ENCODE measurements at places on chromosomes 12 and 14.

- peak; percentile 47 for DNase-seq
Measured at GRCh38 chr12:28500373-28501024, 310.2 kb downstream of the CCDC91 start.

DNA sequence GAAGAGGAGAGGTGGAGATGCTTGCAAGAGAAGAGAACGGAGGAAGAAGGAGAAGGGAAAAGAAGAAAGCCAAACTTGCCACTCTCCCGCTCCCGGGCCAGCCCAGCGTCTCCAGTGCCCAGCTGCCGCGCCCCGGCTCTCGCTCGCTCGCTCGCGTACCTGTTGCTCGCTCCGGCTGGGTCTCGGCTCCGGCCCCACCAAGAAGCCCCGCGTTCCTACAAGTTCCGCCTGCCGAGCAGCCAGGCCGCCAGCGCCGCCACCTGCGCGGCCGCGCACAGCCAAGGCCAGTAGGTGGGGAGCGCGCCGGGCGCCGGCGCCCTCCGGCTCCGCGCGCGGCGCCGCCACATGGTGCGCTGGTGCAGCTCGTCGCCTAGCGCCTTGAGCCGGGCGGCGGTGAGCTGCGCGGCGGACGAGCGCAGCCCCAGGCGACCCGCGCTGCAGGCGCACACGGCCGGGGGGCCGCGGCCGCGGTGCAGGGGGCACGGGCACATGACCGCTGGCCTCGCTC, 370 bp downstream of the HRK start:
- peak; percentile 56 for DNase-seq

GRCh38 chr12:45615268-45615667, 114.2 kb upstream of the ARID2 start:
- peak; percentile 76 for DNase-seq

DNA sequence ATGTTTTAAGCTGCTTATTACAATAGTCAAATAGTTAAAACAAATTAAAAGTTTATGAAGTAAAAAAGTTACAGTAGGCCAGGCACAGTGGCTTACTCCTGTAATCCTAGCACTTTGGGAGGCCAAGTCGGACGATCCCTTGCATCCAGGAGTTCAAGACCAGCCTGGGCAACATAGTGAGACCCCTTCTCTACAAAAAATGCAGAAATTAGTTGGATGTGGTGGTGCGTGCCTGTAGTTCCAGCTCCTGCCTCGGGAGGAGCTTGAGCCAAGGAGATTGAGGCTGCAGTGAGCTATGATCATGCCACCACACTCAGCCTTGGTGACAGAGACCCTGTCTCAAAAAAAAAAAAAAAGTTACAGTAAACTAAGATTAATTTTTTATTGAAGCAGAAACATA, 142.6 kb downstream of the MIPOL1 start:
- DNase-seq: no peak

DNA sequence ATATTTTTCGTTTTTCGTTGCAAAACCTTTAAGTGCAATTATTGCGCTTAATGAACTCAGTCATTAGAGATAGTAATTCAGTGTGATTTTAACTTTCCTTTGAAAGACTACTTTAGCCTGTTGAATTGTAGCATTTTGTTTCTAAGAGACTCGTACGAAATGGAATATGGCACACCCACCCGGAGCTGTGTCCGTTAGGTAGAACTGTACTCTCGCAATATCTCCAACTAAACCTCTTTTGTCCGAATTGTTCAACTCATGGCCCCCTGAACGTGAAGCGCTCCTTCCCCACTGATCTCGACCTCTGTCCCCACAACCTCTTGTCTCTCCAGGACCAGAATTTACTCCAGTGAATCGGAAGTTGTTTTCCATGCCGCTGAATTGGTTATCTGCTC, 800 bp downstream of the PCNX4 start:
- peak; percentile 49 for DNase-seq

- DNase-seq: peak; percentile 17
Measured at GRCh38 chr14:90580377-90581335, 183.8 kb downstream of the CALM1 start.

DNA sequence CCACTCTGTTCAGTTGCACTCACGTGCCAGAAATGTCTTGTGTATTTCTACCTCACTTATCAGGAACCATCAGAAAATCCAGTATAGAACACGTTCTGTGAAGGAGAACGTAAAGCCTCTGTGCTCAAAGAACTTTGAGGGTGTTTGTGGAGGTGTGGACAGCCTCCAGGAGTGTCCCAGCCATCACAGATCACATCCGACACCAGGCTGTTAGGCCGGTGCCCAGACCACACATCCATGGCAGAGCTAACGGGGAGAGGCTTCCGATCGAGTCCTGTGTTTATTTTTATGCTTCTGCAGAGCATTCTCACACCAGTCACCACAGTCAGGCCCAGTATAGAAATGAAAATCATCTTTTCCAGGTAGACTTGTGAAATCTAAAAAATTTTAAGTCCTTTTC, 53.6 kb downstream of the TPCN1 start:
- no peak for DNase-seq

GRCh38 chr12:22064968-22065367, 18.9 kb downstream of the CMAS start:
- no peak for DNase-seq
